ENCODE measurements at places on chromosomes 3 and 15.

- DNase-seq, result no peak
Measured at GRCh38 chr3:171649267-171649666, 161.0 kb downstream of the PLD1 start.

GRCh38 chr3:108091498-108092250 lies 843 bp upstream of the CD47 start:
- peak; percentile 54 for DNase-seq

DNA sequence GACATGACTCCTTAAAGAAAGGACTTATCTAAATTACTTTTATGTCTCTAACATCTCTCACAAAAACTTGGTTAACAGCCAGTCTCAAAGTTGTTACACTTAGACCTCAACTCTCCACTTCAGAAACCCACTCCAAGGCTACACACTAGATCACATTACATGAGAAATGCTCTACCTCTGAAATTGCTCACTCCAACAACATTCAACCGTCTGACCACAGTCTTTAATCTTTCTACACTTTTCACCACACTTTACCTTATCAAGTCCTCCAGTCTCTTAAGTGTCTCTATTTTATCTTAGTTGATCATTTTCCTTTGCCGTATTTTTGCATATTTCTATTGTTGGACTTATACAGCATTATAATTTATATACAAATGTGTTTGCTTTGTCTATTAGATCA lies 5.8 kb downstream of the SLC12A6 start:
- DNase-seq, result peak; percentile 58

DNA sequence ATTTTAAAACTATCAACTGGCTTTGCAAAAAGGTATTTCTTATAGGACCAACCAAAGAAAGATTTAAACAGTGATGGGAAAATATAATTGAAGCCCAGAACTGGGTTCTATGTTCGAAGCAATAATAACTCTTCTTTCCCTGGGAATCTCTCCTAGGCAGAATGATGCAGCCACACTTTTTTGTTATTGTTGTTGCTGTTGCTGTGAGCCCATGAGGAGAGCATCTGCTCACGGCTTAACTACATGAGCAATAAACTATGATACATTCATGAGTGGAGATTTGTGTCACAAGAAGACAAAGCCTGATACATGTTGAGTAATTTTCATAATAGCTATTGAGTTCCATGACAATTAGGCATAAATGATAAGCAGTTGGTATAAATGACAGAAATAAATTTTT lies 80.5 kb downstream of the CRTC3 start:
- DNase-seq, result no peak

GRCh38 chr3:33868309-33868708 lies 69.9 kb downstream of the PDCD6IP start:
- no peak for DNase-seq

DNA sequence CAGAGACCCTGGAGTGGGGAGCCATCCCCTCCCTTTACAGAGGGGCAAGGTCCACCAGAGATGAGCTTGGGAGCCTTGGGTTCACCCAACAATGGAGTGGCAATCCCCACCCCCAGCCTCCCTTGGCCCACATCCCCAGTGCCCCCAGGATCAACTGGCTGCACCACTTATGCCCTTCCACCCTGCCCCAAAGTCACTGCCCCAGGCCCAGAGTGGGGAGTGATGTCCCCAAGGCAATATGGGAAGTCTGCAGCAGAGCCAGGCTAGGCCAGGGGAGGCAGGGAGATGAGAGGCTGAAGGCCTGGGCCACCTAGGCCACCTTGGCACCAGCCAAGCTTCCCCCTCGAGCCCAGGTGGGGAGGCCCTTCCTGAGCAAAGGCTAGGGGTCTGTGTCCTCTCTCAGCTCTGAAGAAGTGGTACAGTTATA lies 145.5 kb downstream of the SMAD6 start:
- no peak for DNase-seq

GRCh38 chr3:86161493-86161892 lies 829.5 kb downstream of the VGLL3 start:
- DNase-seq, result no peak

DNA sequence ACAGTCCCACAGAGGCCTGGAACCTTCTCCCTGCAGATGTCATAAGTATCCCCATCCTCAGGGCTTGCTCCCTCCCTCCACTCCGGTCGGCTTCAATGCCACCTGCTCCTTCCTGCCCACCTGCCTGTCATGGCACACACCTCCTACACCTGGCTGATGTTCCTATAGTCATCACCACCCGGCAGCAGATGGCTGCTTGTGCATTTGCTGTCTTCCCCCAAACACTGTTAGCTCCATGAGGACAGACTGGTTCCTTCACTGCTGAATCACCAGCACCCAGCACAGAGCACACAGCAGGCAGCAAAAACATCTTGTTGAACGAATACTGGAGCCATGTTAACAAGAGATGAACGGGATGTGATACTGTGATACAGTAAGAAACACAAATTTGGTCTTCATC lies 14.8 kb downstream of the TARS3 start:
- no peak for DNase-seq

- no peak for DNase-seq
Measured at GRCh38 chr3:134672571-134672970, 21.7 kb upstream of the KY start.

GRCh38 chr15:77659350-77660321 lies 26.9 kb upstream of the LINGO1 start:
- DNase-seq, result peak; percentile 62

- DNase-seq, result no peak
Measured at GRCh38 chr3:41125258-41125657, 74.0 kb upstream of the CTNNB1 start.

GRCh38 chr3:184015381-184016019 lies 2.2 kb downstream of the ABCC5 start:
- DNase-seq, result peak; percentile 56

GRCh38 chr3:194043516-194043915 lies 92.4 kb upstream of the HES1 start:
- no peak for DNase-seq

DNA sequence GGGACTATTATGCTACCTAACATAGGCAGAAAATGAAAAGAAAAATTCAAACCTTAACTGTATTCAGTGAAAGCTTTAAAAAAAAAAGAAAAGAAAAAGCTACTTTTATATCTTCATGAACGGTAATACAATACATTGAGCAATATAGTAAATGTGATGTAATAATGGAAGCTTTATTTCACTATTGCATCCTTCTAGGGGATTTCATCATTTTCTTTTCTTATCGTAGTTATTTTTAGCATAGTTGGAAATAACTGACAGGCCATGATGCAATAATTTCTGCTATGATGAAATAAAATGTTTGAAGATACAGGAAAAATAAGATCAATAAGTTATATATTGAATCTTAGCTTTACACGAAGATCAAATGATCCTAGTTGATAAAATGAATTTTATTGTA lies 40.3 kb upstream of the ZCWPW2 start:
- DNase-seq, result peak; percentile 4

GRCh38 chr15:65406424-65407000 lies 16.2 kb downstream of the IGDCC4 start:
- DNase-seq, result no peak

GRCh38 chr15:51755790-51756189 lies 4.4 kb downstream of the TMOD2 start:
- DNase-seq, result no peak

All from erythroblast (primary cell).